ENCODE measurements at places on chromosomes 11 and 22.
A peak's percentile ranks its signal among the peaks of the same experiment; 100 is the strongest.

GRCh38 chr11:33685082-33685481 lies 15.5 kb downstream of the C11orf91 start:
- no peak for DNase-seq

- DNase-seq, result no peak
Measured at GRCh38 chr11:15913261-15913660, 443.1 kb downstream of the SOX6 start.

DNA sequence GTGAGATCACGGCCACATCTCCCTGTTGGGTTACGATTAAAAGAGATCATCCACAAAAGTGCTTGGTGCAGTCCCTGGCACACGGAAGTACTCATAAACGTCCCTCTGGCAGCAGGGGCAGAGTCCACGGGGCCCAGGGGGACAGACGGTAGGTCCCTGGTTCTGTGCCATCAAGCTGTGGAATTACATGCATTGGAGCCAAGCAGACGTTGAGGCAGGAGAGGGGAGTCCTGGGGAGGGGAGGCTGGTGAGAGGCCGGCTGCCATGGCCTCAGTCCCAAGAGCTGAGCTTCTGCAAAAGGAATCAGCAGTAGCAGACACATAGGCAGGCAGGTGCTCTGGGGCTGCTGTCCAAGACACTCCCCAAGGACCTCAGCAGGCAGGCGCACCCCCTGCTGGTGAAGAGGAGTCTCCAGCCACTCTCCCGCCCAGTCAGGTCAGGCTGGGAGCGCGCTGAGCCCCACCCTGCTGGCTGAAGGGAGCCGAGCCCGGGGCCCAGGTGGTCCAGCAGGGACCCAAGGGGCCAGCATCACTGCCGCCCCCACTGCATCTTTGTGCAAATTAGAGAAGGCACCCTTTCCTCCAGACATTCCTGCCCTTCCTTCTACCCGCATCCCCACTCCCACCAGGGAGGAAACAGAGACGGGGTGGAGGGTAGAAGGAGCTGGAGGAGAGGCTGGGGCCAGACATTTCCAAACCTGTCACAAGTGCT lies 7.6 kb upstream of the KCTD17 start:
- DNase-seq, result no peak

DNA sequence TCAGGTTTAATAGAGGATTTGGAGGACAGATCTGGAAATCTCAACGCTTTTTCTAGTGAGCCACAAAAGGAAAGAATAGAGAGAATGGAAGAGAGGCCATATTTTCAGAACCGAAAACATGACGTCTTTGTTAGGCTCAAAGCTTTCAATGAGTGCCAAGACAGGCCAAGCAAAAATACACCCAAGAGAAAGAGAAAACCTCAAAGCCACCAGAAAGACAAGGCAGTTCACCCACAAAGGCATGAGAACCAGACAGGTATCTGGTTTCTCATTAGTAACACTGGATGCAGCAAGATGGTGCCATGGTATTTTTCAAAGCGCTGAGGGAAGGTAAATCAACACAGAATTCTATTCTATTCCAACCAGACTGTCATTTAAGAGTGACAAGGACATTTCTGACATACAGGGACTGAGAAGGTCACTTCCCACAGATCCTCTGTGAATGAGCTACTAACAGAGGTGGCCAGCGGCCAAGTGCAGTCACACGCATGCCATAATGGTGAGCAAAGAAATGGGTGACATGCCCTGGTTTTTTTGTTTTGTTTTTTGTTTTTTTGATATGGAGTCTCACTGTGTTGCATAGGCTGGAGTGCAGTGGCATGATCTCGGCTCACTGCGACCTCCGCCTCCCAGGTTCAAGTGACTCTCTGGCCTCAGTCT lies 41.9 kb downstream of the TOLLIP start:
- no peak for DNase-seq

DNA sequence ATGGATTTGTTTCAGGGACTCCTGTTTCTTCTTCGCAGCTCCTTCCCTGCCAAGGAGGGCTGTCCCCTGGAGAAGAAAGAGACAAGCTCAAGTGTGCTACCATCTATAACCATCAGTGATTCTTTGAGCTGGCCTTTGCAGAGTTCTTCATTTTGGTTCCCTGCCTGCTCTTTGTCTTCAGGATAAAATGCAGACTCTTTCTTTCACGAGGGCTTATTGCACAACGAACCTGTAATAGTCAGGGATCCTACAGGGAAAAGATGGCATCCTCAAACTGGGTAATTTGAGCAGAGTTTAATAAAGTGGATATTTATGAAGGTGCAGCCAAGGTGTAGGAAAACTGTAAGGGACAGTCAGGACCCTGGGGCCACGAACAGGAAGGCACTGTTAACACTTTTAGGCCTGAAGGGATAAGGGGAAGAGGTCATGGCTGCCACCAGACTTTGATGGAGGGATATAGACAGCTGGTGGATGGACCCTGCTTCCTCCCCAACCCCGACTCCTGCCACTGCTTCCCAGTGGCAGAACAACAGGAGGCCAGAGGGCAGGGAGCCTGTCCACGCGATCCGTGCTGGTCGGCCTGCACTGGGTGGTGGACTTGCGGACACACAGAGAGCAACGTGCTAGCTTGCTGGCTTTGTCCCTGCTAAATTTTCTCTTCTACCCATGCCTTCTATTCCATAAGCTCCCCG lies 767.0 kb downstream of the NTM start:
- DNase-seq, result no peak

- no peak for DNase-seq
Measured at GRCh38 chr11:65427691-65428577, 5.3 kb downstream of the NEAT1 start.

GRCh38 chr11:12017865-12018453 lies 9.5 kb upstream of the DKK3 start:
- DNase-seq, result no peak

GRCh38 chr11:67247946-67248550 lies 18.2 kb upstream of the GRK2 start:
- no peak for DNase-seq

DNA sequence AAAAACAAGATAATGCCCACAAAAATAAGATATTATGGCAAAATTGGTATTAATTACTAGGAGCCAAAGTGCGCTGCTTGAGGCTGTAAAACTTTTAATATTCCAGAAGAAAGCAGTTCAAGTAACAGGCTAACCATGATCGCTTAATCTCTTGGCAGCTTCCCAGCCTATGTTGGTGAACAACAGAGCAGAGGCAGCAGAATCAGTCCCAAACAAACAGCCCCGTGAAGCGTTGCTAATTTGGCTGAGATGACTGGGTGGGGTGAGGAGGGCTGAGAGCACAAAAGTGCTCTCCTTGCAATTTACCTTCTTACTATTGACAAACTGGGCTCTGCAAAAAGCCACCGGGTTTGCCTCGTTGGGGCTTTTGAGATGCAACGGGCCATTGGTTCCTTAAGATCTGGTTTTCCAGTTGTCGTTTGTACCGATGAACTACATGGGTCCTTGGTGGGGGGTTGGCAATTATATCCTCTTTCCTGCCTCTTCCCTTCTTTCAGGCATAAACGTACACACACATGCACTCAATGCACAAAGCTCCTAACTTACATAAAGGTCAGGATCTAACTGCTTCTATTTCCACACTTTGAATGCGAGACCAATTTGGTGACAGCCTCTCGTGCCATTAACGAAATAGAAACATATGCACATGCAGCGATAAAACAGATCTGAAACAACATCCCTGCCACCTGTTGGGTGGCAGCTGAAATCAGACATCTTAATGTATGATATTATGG lies 407.6 kb upstream of the CADM1 start:
- DNase-seq, result peak; percentile 80

GRCh38 chr11:130402570-130402969 lies 25.8 kb downstream of the ADAMTS8 start:
- no peak for DNase-seq

- peak; percentile 31 for DNase-seq
Measured at GRCh38 chr22:45670981-45671782, 452 bp upstream of the ATXN10 start.

DNA sequence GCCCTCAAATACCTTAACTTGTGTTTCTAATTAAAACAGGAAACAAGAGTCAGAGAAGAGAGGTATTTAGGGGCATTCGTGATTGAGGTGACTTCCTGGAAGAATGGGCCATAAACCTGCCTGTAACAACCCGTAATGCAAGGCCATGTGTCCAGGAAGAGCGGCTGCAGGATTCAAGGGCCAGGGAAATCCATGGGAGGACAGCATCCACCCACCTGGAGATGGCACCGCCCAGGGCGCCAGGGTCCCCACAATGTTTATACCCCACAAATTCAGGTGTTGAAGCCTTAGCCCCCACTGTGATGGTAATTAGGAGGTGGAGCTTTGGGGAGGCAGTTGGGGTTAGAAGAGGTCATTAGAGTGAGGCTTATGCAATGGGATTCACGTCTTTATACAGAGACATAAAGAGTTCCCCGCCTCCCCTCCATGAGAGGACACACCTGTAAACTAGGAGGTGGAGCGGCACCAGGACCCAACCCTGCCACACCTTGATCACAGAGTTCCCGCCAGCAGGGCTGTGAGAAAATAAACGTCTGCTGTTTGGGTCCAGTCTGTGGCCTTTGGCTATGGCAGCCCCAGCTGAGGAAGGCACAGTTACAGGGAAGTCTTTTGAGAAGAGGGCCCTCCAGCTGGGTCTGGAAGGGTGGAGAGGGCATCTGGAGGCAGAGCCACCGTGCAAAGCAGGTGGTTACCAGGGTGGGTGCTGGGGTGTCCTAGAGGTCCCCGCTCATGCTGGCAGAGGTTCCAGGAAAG lies 1394.3 kb downstream of the TBC1D22A start:
- DNase-seq, result no peak

- DNase-seq, result no peak
Measured at GRCh38 chr11:70244698-70245097, 25.8 kb upstream of the PPFIA1 start.

GRCh38 chr22:37493979-37494378 lies 7.8 kb upstream of the MFNG start:
- no peak for DNase-seq

- DNase-seq, result peak; percentile 37
Measured at GRCh38 chr11:127182586-127183203, 182.1 kb upstream of the KIRREL3 start.

GRCh38 chr11:72405009-72405408 lies 29.3 kb downstream of the CLPB start:
- peak; percentile 59 for DNase-seq

- DNase-seq, result no peak
Measured at GRCh38 chr22:38862375-38863329, 9.4 kb downstream of the CBX6 start.

DNA sequence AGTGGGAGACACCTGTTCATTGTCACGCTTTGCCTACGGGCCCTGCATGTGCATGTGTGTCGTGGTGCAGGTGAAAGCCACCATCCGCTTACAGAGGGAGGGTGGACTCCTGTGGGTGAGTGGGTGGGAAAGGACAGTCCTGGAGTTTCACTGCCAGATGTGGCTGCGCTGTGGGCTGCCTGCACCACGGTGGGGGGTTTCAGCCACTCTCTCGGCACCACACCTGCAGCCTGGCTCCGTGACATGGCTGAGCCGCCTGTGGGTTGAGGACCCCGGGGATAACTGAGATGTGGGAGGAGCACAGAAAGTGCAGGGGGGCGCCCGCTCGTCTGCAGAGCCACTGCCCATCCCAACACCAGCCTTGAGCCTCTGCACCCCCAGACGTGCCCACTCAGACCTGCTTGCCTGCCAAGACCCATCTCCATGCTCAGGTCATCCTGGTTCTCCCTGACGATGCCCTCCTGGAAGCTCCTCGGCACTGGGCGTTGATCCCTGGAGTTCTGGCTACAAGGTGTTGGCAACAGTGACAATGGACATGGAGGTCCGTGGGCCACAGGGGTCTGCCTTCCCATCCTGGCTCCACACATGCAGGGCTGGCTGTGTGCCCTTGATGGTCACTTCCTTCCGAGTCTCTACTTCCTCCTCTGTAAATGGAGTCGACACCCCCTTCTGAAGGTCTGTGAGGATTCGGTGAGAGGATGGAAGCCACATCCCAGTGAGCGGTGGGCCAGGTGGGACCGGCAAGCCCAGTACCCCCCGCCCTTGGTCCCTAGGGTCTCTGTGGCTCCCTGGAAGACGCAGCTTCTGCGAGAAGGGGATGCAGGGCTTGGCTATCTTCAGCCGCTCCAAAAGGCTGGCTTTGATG lies 1007.0 kb downstream of the BRD1 start:
- no peak for DNase-seq

GRCh38 chr22:37549704-37550059 lies 10.6 kb upstream of the CDC42EP1 start:
- DNase-seq, result peak; percentile 82

DNA sequence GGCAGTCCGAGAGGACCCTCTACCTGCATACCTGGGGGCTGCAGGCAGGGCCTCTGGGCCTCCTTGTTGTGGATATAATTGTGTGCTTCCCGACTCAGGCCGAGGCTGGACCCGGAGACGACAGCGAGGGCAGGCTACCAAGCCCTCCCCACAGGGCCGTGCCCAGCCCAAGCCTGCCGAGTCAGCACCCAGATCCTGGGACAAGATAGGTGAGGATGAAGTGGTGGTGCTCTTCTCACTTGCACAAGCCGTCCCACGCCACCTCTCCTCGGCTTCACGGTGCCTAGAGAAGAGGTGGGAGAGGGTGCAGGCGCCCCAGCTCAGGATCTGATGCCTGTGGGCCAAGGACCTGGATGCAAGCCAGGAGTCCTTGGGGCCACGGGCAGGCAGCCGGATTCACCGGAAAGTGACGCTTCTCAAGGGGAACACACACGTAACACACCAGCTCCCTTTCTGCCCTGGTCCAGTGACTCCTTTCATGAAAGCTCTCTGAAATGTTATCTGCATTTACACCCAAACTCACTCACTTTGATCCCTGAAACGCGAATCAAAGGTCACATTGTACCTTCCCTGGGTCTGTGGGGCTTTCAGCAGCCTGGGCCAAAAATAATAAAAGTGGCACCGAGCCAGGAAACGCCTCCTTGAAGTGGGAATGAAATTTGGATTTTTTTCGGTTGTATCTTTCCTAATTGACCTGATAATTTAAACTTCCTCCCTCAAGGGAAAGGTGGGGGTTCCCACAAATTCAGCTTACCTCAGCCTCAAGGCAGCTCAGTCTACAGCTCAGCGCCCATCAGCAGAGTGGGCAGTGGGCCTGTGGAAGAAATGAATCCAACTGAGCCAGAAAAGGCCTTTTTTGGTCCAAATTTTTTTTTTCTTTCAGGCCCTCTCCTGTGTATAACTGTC lies 1.1 kb upstream of the GNB1L start:
- DNase-seq, result peak; percentile 13

DNA sequence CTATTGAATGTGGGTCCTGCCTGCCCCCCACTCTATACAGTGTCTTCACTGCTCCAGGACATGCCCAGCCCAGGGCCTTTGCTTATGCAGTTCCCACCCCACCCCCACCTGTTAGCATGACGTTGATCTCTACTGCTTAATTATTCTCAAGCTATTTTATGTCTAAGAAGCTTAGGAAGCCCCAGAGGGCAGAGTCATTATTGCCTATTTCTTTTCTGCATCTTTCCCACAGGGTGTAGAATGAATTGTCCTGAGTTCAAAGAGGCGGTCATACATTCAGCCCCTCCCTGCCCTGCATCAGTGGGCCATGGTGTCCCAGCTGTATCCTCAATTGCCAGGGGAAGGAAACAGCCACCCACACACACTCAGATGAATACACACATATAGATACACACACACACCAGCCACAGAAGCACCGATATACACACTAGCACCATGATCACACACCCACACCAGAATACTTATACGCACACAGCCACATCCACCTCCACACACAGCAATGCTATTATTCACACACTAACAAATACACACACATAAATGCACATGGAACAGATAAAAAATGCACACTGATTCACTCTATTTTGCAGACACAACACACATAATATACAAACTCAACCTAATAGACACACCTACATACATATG lies 1.5 kb downstream of the PDE2A start:
- no peak for DNase-seq

All from brain (organoid and tissue), 16 donors.